ENCODE measurements at places on chromosomes 2 and 18.
A peak's percentile ranks its signal among the peaks of the same experiment; 100 is the strongest.

DNA sequence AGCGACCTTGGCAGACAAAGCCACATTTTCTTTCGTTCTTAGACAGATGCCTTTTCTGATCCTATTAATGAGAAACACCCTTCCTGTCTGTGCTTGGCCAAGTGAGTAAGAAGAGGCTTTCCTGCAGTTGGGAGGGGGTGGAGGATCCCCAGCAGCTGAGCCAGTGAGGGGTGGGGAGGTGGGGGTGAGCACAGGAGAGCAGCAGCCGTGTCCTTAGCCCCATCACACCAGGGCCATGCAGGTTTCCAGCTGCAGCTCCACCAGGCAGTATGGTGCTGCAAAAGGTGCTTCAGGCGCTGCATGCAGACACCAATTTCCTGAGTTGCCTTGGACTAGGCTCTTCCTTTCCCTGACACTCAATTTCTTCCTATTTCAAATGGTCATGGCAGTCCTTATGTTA lies 123.3 kb upstream of the SIX2 start:
- no peak for DNase-seq

DNA sequence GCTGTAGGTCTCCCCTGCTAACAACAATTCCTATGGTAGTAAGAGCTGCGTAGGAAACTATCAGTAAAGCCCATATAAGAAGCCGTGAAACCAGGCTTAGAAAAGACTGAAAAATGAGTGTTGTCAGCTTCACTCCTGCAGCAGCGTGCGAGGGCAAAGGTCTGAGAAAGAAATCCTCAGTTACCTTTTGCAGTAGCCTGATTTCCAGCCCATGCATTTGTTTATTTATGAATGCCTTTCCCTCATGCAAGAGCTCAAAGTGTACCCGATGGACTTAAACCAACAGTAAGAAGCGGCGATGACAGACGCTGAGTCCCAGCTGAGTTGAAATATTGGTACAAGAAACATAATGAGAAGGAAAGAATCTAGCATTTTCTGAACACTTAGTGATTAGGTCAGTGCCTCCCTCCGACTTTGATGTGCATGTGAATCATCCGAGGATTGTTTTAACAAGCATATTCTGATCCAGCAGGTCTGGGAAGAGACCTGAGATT lies 15.0 kb upstream of the POLI start:
- DNase-seq: peak; percentile 41

GRCh38 chr2:212797484-212798205 lies 259.0 kb upstream of the ERBB4 start:
- DNase-seq: peak; percentile 49

- DNase-seq: no peak
These were observed 219.3 kb upstream of the TMEFF2 start for GRCh38 chr2:192413812-192414681.

DNA sequence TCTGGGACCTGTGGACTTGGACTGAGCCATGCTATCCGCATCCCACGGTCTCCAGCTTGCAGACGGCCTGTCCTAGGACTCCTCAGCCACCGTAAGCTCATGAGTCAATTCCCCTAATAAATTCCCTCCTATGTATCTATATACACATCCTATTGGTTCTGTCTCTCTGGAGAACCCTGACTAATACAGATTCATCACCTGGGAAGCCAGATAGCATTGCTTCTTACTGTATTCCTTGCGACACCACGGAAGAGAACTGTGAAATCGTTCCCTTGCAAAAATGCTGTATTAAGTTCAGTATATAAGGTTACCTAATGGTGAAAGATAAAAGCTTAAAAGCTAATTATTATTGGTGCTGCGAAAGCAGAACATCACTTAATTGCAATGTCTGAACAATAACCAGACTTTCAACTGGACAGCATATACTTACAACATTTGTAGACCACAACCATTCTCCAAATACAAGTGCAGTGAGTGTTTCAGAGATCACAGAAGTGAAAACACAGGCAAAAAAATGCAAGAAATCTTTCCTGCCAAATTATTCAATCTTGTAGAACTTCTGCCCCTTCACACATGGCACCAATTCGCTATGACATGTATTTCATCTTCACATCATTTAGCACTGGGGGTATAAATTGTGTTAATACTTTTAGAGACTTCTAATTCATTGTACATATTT lies 352.9 kb downstream of the TXNL1 start:
- DNase-seq: no peak

- DNase-seq: peak; percentile 57
These were observed 65.8 kb downstream of the ETAA1 start for GRCh38 chr2:67462738-67463496.

DNA sequence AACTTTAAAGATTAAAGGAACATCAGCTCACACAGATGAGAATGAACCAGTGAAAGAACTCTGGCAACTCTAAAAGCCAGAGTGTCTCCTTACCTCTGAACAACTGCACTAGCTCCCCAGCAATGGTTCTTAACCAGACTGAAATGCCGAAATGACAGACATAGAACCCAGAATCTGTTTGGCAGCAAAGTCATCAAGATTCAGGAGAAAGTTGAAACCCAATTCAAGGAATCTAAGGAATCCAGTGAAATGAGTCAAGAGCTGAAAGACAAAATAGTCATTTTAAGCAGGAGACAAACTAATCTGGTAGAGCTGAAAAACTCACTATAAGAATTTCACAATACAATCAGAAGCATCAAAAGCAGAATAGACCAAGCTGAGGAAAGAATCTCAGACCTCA lies 72.0 kb downstream of the STRADB start:
- peak; percentile 20 for DNase-seq

- no peak for DNase-seq
These were observed 80.7 kb upstream of the CD28 start for GRCh38 chr2:203625701-203626100.

- DNase-seq: no peak
These were observed 797.8 kb downstream of the CCDC85A start for GRCh38 chr2:56981554-56981953.

DNA sequence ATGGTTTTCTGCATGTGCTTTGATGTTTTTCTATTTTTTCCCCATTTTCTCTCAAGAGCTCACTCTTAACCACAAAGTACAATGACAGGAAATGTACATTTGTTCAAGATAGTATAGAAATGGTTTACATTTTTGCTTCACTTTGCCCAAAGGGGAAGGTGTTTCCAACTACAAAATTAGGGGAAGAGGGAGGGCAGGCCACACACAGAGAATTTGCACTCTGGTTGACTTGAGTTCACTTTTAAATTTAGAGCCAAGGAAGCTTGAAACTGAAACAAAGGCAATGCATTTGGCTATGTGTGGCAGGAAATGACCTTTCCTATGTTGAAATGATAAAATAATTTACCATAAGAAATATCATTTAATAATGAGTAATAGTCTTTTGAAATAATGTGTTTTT lies 19.1 kb upstream of the VIT start:
- peak; percentile 49 for DNase-seq

DNA sequence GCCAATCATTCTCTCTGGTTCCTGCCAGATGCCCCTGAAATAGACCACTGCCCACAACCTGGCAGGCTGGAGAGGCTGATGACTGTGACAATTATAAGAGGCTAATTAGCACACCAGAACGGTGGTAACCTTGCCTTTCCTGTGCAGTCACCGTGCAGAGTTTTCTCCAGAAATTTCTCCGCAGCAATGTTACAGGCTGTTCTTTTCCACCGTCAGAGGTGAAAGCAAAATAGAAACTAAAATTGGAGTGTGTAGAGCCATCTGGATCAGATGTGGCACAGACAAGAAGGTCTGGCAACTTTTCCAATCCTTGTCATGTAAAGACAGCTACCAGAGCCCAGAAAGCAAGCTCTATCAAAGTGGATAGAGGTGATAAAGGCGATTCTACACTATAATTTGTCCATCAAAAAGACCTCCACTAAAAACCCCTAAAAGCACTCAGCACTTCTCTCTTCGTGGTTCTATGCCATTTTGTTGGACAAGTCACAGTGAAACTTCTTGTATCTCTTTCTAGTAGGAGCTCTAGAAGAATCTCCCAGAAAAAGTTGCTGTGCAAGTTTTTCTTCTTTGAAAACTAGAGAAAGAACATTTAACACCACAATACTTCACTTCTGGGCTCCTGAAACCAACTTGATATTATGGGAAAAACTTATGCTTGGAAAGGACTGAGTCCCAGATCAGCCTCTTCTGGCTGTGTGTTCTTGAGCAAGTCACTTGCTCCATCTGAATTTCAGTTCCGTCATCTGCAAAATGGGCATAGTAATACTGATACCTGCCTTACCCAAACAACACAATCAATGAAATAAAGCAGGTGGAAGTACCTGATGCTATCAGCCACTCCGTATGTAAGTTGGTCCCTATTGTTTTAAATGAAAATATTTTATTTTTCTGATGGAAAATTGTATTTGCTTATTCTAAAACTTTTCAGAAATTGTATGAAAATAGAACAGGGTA lies 295.6 kb upstream of the DLGAP1 start:
- no peak for DNase-seq

- DNase-seq: no peak
These were observed 845 bp upstream of the MYCN start for GRCh38 chr2:15939556-15939853.

- no peak for DNase-seq
These were observed 224.5 kb downstream of the FAM210A start for GRCh38 chr18:13501891-13502290.

- no peak for DNase-seq
These were observed 50.0 kb downstream of the MYO3B start for GRCh38 chr2:170227951-170228350.

DNA sequence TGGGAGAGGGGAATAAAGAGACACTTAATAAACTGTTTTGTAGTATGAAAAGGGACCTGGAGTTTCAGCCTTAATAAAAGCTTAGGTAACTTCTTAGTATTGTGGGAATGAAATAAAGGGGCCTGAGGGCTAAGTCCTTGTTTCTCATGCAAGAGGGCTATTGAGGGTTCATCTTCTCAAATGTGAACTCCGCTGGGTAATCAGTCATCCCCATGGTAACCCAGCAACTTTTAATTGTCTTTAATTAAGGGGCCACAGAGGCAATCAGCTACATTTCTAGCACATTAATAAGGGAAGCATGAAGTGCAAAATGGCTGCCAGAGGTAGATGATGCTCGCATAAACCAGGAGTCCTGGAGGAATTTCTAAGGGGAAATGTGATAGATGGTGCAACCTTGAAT lies 1784.2 kb upstream of the CELF4 start:
- no peak for DNase-seq

DNA sequence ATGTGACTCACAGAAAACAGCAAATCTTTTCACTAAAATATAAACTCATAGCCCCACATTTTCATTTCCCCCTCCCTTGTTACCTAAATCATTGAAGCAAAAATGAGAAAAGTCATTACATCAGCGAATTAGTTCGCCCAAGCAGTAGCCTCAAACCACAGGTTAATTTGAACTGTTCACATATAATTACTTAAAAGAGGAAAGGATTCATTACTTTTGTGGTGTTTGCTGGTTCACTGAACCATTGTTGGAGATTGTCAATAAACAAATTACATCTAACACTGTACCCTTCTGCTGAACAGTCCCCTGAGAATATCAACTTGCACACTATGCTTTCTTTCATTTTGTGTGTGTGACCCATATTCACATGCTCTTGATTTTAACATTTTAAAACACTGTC lies 238.7 kb downstream of the ERBB4 start:
- no peak for DNase-seq

DNA sequence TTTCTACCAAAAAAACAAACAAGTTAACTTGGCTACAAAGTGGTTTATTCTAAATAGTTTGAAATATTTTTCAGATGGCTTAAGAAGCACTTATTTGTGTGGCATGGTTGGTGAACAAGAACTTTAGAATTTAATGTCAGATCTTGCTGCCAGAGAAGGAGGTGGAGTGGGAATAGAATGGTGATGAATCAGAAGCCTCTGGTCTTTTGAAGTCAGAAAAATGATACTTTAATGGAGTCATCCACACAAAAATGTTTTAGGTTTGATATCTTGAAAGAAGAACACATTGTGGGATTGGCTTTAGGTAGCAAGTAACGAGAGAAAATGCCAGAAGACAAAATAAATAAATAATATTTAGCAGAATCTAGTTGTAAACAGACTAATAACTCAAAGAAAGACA lies 243.1 kb upstream of the FANCL start:
- DNase-seq: peak; percentile 0

GRCh38 chr2:240465268-240465764 lies 29.9 kb downstream of the GPC1 start:
- no peak for DNase-seq

- peak; percentile 47 for DNase-seq
These were observed at the start of gene AP1S3 for GRCh38 chr2:223837287-223838061. TSS of gene AP1S3 (minus strand) at chr2:223837582. CDS start at chr2:223837450, 132 bp downstream.

DNA sequence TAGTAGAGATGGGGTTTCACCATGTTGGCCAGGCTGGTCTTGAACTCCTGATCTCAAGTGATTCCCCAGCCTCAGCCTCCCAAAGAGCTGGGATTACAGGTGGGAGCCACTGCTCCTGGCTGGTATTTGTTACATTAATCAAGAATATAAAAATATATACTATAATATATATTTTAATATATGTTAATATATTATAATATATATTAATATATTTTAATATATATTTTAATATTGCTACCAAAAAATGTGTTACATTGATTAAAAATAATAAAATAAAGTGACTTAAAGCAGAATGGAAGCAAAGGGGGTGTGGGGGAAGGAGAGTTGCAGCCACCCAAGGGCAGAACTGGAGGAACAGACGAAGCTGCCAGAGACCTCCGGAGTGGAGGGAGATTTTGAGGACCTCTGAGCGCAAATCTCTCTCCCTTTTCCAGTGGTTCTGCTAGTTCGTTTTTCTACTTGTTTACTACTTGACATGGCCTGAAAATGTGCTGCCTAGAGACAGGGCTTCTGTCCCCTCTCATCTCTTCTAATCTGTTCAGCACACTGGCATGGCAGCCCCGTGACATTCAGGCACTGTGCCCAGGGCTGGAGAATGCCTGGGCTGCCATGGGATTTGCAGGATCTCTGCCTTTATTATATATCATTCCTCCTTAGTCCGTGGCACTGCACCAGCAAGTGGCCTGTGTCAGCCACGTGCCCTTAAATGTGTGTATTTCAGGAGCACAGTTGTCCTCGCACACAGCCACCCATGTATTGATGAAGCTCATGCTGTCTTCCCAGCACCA lies 47.9 kb upstream of the RAB12 start:
- DNase-seq: no peak

- DNase-seq: peak; percentile 80
These were observed 88.8 kb downstream of the CD8B2 start for GRCh38 chr2:106575955-106576354.

DNA sequence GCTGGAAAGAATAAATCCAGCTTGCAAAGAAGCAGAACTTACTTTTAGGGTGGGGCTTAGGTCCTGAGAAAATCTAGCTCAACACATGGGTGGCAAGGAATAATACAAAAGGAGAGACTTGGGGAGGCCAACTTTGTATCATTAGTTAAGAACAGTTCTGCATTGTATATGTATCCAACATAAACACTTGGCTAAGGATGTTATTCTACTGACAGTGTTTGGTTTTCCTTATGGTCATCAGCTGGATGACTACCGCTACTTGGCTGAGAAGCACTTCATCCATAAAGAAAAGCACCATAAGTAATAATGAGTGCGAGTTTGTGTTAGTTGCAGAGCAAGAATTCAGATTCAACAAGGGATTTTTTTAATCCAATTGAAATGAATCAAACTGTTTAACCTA lies 614.9 kb downstream of the ARHGAP15 start:
- no peak for DNase-seq

- DNase-seq: no peak
These were observed 176.8 kb upstream of the CELF4 start for GRCh38 chr18:37742436-37742835.
